Dermis blood vessel endothelial cell (primary cell): ENCODE measurements at places on chromosomes 4 and X.

DNA sequence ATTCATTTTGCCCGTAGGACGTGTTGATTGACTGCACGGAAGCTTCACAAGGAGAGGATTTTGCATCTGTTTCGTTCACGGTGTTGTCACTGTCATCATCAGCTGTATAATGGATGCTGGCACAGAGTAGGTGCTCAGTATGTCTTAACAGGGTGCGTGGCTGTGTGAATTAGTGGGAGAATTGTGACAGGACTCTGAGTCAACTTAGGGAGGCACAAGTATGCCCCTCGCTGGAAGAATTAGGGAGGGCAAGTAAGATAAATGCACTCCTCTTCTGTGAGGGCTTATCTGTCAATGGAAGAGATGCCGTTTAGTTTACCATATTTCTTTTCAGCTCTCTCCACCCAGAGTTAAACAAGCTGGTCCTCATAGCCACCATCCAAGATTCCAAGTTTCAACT, 107.2 kb downstream of the TRIML1 start:
- DNase-seq: no peak

DNA sequence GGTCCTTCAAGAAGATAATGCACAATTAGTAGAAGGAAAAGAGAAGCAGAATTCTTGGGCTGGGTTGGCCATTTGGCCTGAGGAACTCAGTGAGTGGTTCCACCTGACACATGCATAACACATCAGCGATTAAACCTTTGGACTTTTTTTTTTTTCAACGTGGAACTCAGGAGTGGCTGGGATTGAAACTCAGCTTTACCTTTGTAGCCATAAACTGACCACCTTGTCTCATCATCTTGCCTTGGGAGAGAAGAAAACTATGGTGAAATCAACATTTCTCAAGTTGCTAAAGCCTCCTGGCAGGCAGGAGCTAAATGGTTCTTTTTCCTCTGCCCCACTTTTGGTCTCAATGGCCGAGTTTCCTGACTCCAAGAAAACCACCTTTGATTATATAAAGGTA, 16.3 kb downstream of the PTTG2 start:
- no peak for DNase-seq

DNA sequence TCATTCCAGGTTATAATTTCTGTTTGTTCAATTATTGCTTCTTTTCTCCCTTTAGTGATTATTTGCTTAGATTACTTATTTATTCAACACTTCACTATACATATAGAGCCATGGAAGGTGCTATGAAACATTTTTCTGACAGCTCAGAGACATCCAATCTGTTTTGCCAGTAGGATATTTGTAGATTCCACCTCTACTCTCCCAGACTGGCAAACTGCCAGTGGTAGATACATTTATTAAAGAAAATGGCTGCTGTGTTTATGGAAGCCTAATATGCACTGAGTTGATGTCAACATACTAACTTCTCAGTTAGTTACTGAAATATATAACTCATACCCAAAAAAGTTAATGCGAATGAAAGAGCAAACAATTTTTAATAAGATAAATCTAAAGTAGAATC, 348.6 kb downstream of the TRAM1L1 start:
- no peak for DNase-seq

GRCh38 chr4:153729895-153730294, 29.9 kb downstream of the RNF175 start:
- no peak for DNase-seq

GRCh38 chr4:158197194-158197776, 13.0 kb upstream of the TMEM144 start:
- no peak for DNase-seq

DNA sequence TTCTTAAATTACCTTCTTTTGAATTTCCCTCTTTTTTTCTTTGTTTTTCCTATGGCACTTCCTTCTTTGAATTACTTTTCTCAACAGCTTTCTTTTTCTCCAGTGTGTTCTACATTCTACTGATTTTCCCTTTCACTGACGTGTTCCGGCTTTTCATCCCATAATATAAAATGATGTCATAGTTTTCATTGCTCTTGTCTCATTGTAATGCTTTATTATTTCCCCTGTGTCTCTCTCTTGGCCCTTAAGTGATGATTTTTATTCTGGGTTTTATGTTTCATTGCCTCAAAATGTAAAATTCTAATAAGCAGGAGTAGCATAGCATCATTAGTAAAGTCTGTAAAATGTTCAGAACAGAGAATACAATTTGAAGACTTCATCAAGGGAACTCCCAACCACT, 299.3 kb downstream of the KCTD8 start:
- DNase-seq: peak; percentile 55

GRCh38 chr4:186936496-186937375, 213.1 kb upstream of the FAT1 start:
- DNase-seq: no peak

DNA sequence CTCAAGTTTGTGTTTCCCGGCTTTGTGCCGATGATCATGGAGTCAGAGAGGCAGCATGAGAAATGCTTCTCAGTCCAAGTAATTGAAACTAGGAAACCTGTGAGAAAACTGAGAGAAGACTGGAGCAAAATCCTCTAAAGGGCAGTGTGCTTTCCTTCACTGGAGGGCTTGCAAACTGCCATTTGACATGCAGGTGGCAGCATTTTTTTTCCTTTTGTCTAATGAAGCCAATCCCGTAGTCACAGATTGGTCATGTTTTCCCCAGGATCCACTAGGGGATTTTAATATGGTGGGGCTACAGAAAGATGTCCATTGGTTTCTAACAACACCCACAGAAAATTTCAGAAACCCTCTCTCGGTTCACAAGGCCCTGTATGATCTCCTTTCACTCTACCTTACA, 117.4 kb upstream of the NUDT10 start:
- DNase-seq: no peak

DNA sequence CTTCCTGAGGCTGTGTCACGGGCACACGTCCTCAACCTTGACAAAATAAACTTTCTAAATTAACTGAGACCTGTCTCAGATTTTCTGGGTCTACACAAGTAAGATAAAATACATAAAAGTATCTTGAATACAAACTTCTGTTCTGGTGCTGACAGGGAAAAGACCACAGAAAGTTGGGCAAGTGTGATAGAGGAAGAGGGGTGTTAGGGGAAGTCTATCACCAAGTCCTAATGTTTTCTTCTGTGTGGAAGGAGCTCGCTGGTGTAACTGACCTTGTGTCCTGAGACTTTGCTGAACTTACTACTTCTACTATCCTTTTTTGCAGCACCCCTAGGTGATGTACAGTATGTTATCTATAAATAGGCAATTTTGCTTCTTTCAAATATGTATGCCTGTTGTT, 97.0 kb upstream of the STIM2 start:
- no peak for DNase-seq

- peak; percentile 29 for DNase-seq
These were observed 145.4 kb downstream of the STIM2 start for GRCh38 chr4:27005905-27006590.

GRCh38 chrX:78517124-78517523, 142.0 kb downstream of the RTL3 start:
- no peak for DNase-seq

DNA sequence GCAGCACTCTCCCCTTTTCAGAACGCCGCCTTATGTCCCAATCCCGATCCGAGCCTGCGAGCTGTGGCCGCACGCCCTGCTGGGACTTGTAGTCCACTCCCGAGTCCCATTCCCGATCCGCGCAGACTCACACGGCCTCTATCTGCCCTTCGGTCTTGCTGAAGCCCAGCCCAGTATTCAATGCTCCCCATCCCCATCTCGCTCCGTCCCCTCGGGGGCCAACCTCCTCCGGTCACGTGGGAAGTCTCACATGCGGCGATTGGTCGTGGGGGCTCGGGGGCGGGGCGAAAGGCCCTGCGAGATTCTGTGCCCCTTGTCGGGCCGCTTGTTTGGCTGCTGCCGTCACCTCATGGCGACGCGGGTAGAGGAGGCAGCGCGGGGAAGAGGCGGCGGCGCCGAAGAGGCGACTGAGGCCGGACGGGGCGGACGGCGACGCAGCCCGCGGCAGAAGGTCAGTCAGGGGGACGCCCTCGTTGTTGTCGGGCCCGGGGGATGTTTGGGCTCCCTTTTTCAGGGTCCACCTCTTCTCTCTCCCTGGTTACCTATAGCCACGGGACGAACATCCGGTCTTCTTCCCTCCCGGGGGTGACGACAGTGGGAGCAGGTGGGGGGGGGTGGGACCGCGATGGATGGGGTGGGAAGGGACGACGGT, at the start of gene TXLNG:
Gene TXLNG, plus strand, starts transcription at position 328 of the 652 bp plus-strand sequence. Its CDS starts 22 bp downstream, at position 350.
- peak; percentile 98 for DNase-seq

DNA sequence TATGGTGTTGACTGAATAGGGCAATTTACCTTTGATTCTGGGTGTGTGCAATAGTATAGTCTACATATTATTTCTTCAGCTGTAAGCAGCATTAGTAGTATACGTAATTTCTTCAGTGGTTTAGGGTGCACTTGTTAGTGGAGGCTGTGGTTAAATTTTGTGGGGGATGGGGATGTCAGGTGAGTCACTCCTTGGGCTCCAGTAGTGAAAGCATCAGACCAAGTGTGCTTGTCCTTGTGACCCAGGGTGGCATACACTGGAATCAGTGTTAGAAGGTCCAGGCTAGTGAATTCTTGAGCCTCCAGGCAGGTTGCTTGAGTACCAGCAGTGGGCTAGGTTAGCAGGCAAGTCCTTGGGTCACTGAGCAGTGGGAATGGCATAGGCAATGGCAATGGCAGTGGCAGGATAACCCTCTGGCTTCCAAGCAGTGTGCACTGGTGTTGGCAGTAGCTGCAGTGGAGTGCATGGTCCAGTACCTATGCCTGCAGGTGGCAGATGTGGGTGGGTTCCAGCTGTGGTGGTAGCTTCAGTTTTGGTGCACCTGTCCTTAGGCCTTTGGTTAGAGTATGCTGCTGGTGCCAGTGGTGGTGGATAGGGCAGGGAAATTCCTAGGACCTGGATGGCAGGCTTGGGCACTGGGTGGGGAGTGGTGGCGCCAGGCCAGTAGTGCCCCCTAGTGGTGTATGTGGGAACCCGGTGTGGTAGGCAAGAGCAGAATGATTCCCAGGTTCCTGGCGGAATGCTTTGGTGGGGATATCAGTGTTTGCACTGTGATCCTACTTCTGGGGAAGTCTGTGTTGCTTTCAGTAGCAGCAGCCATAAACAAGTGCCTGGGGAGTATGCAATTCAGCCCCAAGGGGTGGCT, 531.0 kb downstream of the SMARCA1 start:
- no peak for DNase-seq

GRCh38 chr4:9923195-9923812, 98.0 kb downstream of the SLC2A9 start:
- no peak for DNase-seq

GRCh38 chr4:10730590-10730989, 46.0 kb upstream of the CLNK start:
- DNase-seq: no peak

GRCh38 chrX:95057341-95057740, 1383.3 kb downstream of the FAM133A start:
- DNase-seq: no peak

DNA sequence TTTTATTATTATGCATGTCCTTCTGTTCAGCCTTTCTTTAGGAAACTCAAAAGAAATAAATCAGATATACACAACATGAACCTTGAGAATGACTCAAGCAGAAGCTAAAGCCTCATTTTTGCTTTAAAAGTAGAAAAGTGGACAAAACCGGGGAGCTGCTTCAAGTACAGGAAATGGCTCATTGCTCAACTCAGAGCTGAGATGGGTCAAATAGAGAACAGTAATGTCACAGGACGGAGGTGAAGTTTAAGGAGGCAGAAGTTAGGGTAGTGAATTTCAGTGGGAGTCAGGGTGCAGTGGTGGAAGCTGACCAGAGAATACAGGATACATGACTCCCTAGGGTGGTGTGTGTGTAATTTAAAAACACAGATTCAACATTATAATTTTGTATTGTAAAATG, 22.2 kb downstream of the PHKA2 start:
- DNase-seq: peak; percentile 13

- DNase-seq: peak; percentile 5
These were observed 255.8 kb downstream of the OPHN1 start for GRCh38 chrX:68177542-68177941.

DNA sequence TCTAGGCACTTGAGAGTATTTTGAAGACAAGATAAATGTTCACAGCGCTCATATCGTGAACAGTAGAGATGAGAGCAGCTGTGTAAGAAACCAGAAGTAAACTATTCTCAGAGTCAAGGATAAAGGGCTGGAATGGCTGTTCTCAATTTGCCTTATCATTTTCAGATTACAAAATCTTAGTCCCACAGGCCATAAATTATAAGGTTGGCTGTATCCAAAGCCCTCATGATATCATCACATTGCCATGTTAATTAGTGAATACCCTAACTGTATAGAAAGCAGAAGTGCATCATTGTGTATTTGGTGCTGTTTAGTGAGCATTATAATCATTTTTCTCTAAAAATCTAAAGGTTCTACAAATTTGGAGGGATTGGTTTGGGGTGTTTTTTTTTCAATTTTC, 168.9 kb upstream of the EDNRA start:
- no peak for DNase-seq

GRCh38 chrX:123236859-123237258, 52.8 kb downstream of the GRIA3 start:
- DNase-seq: no peak

DNA sequence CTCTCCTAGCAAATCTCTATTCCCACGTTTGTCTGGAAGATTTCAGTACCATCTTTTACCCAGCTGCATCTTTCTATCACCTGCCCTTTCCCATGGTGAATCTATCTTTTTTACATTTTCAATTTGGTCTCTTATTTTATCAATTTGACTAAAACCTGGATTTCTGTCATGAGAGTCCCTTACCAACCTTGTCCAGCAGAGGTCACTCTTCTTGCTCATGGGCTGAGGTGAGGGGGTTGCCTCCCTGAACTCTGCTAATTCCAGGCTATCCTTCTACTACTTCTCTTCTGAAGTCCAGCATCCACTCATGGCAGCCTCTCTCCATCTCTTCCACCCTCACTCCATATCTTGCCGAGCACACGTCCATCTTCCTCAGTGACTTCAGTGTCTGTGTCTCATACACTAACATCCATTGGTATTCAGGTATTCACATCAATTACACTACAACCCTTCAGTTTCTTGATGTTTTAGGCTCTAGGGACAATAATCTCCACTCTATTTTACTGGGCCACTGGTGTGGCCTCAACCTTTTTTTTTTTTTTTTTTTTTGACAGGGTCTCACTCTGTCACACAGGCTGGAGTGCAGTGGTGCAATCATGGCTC, 17.8 kb upstream of the ZNF827 start:
- DNase-seq: peak; percentile 74

GRCh38 chr4:119337010-119337409, 15.1 kb upstream of the FABP2 start:
- peak; percentile 60 for DNase-seq

DNA sequence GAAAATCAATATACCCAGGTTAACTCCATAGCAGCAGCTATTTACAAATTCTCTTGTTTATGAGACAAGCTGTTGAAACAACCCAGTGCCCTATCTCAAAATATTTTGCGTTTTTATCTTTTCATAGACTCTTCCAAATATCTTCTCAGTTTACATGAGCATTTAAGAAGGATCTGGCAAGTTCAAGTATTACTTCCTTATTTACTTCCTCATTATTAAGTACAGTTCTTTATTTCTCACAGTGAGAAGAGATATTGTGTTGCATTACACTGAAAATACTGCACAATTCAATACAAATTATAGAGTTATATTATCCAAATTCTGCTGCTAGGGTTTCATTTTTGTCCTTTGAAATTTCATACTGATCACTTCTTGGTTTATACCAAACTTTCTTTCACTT, 43.6 kb upstream of the UCP1 start:
- DNase-seq: no peak

GRCh38 chrX:25810202-25810601, 327.9 kb upstream of the MAGEB18 start:
- peak; percentile 8 for DNase-seq
